ENCODE measurements at places on chromosomes 16 and 17.

- no peak for DNase-seq
Measured at GRCh38 chr16:89953671-89954406, 5.3 kb downstream of the DEF8 start.

DNA sequence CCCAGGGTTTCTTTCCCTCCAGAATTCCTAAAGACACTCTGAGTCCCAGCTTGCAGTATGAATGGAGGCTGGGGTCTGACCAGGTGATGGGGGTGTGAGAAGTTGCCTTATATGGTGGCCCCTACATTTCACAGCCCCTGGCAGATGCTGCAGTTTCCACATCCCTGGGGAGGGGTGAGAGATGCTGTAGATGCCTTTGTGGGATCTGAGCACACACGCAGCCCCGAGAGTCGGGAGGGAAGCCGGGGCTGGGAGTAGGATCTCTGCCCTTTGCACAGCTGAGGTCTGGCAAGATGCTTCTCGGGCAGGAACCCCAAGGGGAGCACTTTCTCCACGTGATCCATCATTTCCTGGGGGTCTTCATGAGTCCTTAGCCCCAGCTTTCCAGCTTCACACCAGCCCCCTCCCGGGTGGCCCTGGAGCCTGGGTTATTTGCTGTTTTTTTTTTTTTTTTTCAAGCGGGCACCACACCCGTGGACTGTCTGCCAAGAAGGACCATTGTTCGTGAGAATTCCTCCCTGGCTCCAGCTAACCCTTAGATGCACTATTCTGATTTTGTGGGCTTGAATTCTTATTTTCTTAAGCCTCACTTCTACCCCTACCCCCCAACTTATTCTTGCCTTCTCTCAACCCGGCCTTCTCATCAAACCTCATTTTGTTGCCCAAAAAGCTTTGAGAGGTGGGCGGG, 50.6 kb downstream of the NTN1 start:
- no peak for DNase-seq

- no peak for DNase-seq
Measured at GRCh38 chr17:73482894-73483293, 161.4 kb downstream of the SDK2 start.

DNA sequence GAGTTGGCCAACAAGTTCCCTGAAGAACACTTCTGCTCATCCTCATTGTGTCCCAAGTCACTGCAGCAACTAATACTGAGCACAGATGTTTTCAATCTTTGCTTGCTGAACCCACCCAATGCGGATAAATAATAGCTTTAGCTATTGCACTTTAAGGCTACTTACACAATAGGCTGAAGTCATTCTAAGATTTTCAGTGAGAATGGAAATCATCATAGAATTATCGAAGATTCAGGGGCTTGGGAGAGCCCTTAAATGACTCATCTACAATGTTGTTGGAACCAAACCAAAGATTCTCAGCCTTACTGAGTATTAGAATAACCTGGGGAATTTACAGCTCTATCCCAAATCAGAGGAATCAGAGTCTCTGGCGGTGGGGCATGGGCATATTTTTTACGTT, 51.2 kb downstream of the SYCE1L start:
- DNase-seq: no peak

DNA sequence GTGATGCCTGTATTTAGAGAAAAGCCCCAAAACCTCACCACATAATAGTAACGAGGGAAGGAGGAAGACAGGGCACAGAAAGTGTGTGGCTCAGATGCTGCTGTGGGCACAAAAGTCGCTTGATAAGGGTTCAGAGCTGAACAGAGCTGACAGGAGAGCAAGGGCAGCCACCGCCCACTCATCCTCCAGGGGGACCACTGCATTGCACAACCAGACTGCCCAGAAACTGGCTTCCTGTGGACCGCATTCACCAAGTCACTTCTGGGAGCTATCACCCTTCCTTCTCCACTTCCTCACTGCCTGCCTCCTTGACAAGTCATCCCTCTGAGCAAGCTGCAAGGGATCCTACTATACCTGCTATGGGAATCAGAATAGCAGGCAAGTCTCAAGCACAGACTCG, 512.4 kb upstream of the CDH11 start:
- DNase-seq: no peak

GRCh38 chr16:27991876-27992275, 71.6 kb downstream of the GSG1L start:
- no peak for DNase-seq

DNA sequence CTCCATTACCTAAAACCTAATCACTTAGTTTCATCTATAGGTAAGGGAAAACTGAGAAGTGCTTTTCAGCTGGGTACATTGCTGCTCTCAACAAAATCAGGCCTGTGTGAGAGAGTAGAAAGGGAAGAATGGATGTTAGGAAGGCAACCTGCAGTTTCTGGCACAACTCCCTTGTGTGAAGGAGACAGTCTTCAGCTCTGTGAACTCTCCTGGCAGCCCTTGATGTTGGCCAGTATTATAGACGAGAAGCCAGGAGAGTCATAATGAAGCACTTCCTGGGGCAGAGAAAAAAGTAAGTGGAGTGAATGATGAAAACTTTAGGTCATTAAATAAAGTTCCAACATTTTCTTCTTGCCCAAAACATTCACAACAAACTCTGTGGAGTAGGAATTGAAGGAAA, 260.1 kb downstream of the IRX3 start:
- DNase-seq: no peak

DNA sequence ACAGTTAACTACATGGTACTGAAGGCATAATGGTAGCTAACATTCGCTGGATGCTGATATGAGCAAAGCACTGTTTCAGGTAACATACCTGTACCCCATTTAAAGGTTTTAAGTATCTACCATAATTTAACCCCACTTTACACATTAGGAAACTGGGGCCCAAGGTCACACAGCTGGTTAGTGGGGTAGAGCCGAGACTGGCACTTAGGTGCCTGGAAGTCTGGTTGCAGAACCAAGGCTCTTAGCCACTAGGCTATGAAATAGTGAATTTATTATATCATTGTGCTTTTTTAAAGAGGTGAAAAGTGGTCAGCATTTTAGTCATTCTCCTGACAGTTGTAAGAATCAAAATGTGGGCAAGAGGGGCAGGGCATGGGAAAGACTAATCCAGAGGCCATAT, 25.2 kb downstream of the SIAH1 start:
- DNase-seq: no peak

GRCh38 chr16:88970539-88971065, 6.4 kb downstream of the CBFA2T3 start:
- no peak for DNase-seq

GRCh38 chr16:15487336-15488284, 53.2 kb downstream of the BMERB1 start:
- DNase-seq: no peak

- DNase-seq: no peak
Measured at GRCh38 chr16:79651363-79651762, 50.8 kb upstream of the MAF start.

GRCh38 chr17:70060415-70060814, 14.6 kb upstream of the KCNJ16 start:
- no peak for DNase-seq

GRCh38 chr16:73714976-73715375, 581.6 kb upstream of the PSMD7 start:
- DNase-seq: no peak

GRCh38 chr16:27314161-27314723, 468 bp downstream of the IL4R start:
- no peak for DNase-seq

GRCh38 chr17:59238906-59239305, 18.6 kb downstream of the GDPD1 start:
- no peak for DNase-seq

DNA sequence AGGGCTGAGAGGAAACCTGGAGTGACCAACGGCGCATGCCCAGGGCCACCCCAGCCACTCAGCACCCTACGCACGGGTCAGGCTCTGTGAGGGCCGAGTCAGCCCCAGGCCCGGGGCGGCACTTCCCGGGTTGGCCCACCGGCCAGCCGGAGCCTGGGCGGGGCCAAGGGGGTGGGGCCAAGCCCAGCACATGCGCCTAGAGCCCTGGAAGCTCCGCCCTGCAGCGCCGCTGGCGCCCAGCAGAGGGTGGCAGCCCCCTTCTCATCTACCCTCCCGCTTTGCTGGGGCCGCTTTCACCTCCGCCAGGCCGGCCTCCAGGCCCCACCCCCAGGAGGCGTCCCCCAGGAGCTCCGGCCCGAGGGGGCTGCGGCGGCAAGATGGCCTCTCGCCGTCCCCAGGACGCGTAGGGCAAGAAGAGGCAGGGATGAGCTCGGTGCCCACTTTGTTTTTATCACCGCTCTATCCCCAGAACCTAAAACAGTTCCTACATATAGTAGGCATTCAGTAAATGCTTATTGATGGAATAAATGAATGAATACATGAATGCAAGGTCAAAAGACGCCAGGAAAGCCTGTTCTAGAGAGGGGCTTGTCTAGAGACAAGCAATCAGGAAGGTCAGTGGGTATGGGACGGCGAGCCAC, 31.3 kb downstream of the MYO18A start:
- DNase-seq: no peak

DNA sequence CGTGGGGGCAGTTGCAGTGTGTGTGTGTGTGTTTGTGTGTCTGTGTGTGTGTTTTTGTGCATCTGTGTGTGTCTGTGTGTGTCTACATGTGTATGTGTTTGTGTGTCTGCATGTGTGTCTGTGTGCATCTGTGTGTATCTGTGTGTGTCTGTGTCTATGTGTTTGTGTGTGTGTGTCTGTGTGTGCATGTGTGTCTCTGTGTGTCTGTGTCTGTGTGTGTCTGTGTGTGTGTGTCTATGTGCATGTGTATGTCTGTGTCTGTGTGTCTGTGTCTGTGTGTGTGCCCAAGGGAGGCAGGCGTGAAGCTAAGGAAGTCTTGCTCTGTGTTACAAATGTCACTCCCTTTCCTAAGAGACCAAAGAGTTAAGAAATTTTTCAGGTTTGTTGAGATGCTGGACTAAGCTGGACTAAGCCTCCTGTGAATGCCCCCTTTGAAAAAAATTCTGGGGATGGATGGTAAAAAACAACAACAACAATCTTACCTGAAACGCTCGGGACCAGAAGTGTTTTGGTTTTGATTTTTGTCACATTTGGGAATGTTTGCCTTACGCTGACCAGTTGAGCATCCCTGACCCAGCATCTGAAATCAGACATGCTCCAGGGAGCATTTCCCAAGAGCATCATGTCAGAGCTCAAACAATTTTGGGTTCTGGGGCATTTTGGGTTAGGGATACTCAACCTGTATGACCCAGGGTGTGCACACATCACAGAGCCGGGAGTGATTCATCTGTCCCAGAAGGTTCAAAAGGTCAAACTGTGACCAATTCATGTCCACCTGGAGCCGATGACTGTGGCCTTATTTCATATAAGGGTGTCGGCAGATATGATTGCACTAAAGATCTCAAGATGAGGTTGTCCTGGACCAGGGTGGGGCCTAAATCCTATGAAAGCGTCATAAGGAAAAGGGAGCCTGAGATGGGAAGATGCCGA, 48.6 kb upstream of the ZNF469 start:
- no peak for DNase-seq

GRCh38 chr17:7588553-7589203, 1.2 kb downstream of the SOX15 start:
- DNase-seq: no peak

GRCh38 chr17:82000803-82001570, 21.7 kb downstream of the CENPX start:
- DNase-seq: no peak

GRCh38 chr16:17450291-17450690, 20.5 kb downstream of the XYLT1 start:
- no peak for DNase-seq

- DNase-seq: no peak
Measured at GRCh38 chr16:578870-579405, 9.2 kb downstream of the PIGQ start.

DNA sequence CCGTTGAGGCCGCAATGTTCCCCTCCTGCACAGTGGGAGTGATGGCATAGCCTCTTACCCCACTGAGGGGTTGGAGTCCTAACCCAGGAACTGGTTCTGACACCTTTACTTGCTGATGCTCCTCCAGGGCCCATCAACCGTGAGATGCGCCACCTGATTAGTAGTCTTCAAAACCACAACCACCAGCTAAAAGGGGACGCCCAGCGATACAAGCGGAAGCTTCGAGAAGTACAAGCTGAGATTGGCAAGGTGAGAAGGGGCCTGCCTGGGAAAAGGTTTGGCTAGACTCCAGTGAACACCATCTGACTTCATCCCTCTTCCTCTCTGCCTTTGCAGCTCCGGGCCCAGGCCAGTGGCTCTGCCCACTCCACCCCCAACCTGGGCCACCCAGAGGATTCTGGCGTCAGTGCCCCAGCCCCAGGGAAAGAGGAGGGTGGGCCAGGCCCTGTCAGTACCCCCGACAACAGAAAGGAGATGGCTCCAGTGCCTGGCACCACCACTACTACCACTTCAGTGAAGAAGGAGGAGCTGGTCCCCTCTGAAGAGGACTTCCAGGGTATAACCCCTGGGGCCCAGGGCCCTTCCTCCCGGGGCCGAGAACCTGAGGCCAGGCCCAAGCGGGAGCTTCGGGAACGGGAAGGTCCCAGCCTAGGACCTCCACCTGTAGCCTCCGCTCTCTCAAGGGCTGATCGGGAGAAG, 5.8 kb downstream of the RNF40 start:
- DNase-seq: no peak

GRCh38 chr17:78381601-78382232, 3.3 kb downstream of the PGS1 start:
- no peak for DNase-seq

GRCh38 chr17:74733365-74734122, 3.5 kb upstream of the RAB37 start:
- no peak for DNase-seq

- no peak for DNase-seq
Measured at GRCh38 chr16:56970934-56971767, 9.4 kb downstream of the CETP start.

GRCh38 chr17:82296511-82297279, 20.7 kb downstream of the CD7 start:
- DNase-seq: no peak

- DNase-seq: no peak
Measured at GRCh38 chr16:29943846-29944799, 17.8 kb upstream of the TMEM219 start.

- no peak for DNase-seq
Measured at GRCh38 chr17:65163990-65164495, 26.9 kb downstream of the RGS9 start.

DNA sequence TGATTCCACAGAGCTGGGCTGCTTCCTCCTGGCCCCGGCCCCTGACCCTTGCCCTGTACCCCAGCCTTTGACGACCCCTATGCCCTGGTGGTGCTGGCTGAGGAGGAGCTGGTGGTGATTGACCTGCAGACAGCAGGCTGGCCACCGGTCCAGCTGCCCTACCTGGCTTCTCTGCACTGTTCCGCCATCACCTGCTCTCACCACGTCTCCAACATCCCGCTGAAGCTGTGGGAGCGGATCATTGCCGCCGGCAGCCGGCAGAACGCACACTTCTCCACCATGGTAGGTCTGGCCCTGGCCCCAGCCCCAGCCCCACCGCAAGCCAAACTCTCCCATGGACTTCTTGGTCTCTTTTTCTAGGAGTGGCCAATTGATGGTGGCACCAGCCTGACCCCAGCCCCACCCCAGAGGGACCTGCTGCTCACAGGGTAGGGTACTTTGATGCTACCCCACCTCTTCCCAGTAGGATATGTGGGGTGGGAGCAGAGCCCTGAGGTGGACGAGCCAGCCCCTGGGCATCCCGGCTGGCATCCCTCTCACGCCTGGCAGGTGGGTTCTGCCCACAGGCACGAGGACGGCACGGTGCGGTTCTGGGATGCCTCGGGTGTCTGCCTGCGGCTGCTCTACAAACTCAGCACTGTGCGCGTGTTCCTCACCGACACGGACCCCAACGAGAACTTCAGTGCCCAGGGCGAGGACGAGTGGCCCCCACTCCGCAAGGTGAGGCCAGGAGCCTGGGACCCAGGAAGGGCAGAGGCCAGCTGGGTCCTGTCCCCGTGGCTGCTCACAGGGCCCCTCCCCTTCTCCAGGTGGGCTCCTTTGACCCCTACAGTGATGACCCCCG, 19.0 kb upstream of the MYO15B start:
- no peak for DNase-seq

- no peak for DNase-seq
Measured at GRCh38 chr16:54447576-54448440, 161.2 kb upstream of the IRX3 start.
